ENCODE measurements at places on chromosomes 1 and 21.

DNA sequence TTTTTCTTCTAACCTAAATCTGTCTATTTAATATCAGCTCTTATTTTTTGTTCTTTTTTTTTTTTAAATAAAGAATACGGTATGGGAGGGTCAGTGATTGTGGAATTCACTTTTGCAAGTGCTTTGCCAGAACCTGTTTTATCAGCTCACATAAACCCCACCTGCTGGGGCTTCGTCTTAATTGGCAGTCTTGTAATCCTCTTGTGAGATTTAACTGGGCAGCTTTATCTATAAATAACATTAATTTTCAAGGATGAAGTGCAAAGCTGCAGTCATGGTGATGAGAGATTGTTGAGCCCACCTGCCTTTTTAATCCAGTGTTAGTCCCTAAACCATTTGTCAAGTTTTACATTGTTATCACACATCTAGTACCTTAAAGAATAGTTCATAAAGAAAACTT is 18.2 kb upstream of the PDC start:
- DNase-seq, result no peak

GRCh38 chr1:216178281-216178680 is 245.0 kb downstream of the USH2A start:
- no peak for DNase-seq

DNA sequence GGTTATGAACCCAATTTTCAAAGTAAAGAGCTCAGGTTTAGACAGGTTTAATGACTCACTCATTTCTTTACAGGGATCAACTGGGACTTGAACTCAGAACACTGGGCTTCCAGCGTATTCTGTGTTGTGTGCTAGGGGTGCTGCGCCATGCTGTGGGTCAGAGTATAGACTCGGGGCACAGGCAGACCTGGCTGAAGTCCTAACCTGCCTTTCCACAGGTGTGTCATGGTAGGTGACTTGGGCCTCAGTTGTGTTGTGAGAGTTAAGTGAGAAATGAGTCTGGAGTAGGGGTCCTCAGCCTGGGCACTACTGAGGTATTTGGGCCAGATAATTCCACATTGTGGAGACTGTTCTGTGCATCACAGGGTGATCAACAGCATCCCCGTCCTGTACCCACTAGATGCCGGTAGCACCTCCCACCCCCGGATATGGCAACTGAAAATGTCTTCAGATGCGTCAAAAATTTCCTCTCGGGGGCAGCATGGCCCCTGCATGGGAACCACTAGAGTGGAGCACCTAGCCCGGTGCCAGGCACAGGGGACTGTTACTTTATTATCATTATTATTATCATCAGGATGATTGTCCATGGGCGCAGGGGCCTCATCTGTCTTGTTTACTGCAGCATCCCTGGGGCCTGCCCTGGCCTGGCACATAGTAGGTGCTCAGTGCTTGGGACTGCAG is 575.5 kb downstream of the PTPRU start:
- no peak for DNase-seq

- no peak for DNase-seq
These were observed 71.2 kb downstream of the CHRM3 start for GRCh38 chr1:239457491-239458143.

DNA sequence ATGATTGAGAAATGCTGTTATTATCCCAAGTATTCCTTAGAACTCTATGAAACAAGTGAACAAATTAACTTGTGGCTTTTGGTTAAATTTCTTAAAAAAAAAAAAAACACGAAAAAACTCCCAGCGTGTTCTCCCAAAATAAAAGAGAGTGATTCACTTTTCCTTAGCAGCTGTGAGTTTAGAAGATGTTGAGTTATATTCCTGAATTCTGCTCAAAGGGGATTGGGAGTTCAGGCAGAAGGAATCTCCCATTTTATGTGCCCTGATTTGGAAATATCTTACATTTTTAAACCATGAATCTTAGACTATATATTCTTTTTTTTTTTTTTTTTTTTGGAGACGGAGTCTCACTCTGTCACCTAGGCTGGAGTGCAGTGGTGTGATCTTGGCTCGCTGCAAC is 34.3 kb downstream of the SMG7 start:
- DNase-seq, result no peak
